ENCODE measurements at places on chromosomes 7 and 10. TPM values are rescaled to one million over a fixed set of nuclear protein-coding genes. Genes with fewer than 3 reads are reported as not detected.

MPP7 gene
- total RNA-seq: 7.8 TPM

RARRES2 gene
- total RNA-seq: 261 TPM

DNA sequence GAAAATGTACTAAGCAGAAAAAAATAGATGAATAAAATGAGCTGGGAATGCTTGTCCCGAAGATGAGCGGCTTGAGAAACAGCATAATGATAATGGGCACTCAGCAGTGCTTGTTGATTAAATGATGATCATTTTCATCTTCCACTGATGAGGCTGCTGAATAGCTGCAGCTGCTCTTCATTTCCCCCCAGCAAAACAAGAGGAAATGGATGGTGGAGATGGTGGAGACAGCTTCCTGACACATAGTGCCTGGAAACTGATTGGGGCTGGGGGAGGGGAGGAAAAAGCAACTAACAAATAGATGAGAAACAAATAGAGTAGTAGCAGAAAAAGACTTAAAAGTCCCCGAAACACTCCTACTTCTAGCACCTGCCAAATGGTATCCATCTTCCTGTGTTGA lies 41.4 kb downstream of the MRC1 start:
- no peak for DNase-seq

- DNase-seq: no peak
Measured at GRCh38 chr10:95401704-95402469, 111.1 kb upstream of the PDLIM1 start.

GRCh38 chr10:68598978-68599770 lies 39.0 kb downstream of the TET1 start:
- DNase-seq: peak; percentile 67

GRCh38 chr10:81200801-81201200 lies 663.1 kb downstream of the SH2D4B start:
- DNase-seq: no peak

- DNase-seq: no peak
Measured at GRCh38 chr7:20111821-20112542, 105.2 kb downstream of the MACC1 start.

Measured in sciatic nerve (tissue), 2 donors.